ENCODE measurements at places on chromosomes 16 and 17.
A peak's percentile ranks its signal among the peaks of the same experiment; 100 is the strongest.

DNA sequence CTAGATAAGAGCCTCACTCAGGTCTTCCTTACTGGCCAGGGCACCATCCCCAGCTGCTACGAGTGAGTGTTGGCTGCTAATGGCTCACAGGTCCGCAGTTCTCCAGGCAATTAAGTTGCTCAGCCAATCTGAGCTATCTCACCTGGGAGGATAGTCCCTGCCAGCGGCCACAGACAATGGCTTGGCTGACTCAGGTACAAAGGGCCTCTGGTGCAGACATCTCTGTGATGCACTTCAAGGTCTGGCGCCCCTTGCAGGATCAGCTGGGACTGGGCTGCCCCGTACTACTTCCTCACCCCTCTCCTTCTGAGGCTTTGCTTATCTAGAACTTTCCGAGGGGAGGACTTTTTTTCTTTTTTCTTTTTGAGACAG, 49.2 kb upstream of the EMP2 start:
- no peak for DNase-seq

DNA sequence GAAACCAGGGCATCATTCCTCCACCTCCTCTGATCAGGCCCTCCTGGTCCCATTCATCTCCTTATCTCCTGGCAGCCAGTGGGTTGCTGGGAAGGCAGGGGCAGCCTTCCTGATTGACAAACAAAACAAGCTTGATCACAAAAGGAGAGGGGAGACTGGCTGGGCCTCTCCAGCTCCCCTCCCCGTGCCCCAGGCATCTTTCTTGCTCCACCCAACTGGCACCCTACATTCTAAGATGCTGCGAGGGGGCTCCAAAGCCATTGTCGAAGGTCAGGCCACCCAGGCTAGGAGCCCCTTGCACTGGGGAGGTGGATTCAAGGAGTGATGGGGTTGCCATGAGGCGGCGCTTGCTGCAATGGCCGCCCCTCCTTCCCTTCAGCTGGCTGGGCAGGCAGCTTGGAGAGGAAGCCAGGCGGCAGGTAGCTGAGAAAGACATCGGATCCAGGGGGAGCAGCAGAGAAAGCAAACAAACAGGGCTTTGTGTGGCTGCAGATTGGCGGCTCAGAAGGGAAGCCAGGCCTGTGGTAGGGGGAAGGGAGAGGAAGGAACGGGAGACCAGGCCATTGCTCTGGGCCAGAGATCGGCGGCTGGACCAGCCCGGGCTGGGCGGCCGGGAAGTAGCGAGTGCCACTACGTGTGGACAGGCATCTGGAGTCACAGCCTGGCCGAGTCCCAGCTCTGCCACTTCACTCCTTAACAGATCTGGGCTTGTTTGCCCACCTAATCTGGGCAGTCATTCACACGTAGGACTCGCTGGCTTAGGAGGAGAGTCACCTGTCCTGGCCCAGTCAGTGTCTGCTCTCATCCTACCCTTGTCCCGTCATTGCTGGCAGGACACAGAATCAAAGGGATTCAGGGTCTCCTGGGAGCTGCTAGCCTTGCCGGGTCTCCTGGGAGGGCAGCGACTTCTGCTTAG, 12.3 kb downstream of the RAI1 start:
- DNase-seq: peak; percentile 31

DNA sequence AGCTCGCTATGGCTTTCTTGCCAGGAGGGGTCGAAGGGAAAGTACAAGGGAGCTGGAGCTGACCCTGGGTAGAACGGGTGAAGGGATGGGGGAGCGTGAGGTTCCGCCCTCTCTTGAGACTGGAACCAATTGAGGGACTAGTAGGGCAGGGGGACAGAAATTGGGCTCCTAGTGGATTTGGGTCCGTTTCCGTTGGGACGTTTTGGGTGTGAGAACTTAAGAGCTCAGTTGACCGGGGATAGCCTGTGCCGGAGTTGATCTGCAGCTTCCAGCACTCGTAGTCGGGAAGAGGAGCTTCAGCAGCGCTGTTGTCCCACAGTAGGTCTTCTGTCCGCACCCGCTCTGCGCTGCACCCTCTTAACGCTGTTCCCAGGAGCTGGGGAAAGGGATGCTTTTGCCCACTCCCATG, 481 bp downstream of the CNTROB start:
- no peak for DNase-seq

DNA sequence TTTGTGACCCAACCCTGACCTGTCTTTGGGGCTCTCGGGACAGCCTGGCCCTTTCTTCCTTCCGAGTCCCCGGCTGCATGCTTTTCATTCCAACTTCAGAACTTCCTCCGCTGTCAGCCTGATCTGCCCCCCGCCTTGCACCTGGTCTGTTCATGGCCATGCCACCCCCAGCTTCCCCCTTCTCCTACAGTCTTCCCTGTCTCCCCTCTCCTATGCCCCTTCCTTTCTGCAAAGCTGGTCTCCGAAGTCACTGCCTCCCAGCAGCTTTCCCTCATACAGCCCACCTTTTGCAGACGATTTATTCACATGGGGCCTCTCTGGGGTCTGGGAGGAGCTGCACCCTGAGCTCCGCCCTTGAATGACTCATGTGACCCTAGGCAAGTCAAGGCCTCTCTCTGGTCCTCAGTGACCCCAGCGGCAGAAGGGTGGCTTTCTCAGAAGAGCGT, 47.1 kb upstream of the SDK2 start:
- no peak for DNase-seq

DNA sequence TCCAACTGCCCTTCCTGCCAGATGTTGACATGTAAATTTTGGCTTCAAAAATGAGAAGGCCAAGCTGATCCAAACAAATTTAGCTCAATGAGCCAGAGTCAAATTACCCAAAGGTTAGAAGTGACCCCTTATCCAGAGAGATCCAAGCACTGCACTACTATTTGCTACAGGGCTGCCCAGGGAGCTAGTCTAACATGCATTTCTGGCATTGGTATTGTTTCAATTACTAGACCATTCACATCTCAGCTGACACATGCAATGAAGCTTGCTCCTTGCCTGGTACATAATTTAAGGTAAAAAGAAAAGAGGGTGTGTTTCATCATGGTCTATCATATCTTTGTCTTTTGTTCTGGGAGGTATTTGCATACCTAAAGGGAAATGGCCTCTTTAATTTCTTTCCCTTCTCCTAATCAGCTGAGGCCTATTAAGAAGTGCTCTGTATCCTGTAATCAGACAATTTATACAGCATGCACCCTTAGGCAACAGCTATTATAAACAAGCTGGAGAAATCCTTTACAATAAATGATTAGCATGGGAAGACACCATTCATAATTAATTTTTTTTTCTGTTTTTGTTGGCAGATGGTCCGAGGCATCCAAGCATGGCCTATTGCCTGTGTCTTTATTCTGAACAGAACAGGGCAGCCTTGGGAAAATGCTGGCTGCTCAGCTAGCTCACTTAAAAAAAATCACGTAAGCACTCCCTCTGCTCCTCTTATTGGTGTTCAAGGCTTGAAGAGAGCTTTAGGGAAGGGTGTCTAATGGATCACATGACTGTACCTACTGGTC, 161.5 kb upstream of the SALL1 start:
- DNase-seq: no peak

- DNase-seq: no peak
Observed at GRCh38 chr16:85372627-85373372, 240.3 kb upstream of the GSE1 start.

DNA sequence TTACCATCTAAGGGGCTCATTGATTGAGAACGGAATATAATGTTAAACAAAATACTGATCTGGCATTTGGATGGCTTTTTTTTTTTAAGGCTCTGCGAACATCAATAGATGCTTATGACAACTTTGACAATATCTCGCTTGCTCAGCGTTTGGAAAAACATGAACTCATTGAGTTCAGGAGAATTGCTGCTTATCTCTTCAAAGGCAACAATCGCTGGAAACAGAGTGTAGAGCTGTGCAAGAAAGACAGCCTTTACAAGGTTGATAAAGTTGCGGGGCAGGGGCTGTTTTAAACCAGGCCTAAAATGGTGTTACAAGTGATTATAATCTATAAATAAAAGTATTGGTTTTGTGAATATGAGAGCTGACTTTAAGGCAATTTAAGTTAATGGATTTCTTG, 22.3 kb downstream of the PTRH2 start:
- DNase-seq: no peak

GRCh38 chr17:78356101-78356713, 3.7 kb downstream of the SOCS3 start:
- DNase-seq: peak; percentile 89

DNA sequence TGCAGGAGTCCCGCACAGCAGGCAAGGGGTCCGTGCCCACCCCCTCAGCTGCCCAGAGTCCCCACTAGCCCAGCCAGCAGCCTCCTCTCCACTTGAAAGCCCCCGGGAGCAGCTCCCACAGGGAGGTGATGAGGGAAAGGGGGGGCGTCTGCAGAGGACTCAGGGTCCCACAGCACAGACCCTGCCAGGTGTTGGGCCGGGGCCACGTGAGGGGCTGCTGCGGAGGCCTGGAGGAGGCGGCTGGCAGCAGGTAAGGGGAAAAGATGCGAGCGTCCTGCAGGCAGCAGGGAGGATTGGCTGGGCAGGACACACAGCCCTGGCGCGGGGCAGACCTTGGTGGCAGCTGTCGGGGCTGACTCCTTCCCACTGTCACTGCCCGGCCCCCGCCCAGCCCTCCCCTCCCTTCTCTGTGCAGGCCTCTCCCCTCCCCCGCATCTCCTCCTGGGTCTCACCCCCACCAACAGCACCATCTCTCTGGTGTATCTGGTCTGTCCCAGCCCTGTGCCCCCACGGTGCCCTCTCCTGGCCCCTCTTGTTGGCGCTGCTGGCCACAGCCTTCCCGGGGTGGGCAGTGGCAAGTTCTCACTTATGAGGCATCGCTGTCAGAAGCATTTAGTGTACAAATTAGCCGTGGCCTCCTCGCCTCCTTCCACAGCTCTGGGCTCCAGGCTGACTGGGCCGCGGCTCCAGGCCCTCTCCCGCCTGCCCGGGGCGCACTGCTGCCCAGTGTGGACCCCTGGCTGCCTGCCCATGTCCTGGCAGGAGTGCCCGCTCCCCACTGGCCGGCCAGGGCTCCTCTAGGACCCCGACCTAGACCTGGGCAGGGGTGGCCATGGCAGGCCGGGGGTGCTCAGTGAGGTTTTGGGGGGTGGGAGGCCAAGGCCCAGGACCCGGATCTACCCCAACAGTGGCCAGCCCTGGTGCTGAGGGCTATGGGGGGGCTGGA, 4.4 kb upstream of the PRR35 start:
- DNase-seq: no peak

DNA sequence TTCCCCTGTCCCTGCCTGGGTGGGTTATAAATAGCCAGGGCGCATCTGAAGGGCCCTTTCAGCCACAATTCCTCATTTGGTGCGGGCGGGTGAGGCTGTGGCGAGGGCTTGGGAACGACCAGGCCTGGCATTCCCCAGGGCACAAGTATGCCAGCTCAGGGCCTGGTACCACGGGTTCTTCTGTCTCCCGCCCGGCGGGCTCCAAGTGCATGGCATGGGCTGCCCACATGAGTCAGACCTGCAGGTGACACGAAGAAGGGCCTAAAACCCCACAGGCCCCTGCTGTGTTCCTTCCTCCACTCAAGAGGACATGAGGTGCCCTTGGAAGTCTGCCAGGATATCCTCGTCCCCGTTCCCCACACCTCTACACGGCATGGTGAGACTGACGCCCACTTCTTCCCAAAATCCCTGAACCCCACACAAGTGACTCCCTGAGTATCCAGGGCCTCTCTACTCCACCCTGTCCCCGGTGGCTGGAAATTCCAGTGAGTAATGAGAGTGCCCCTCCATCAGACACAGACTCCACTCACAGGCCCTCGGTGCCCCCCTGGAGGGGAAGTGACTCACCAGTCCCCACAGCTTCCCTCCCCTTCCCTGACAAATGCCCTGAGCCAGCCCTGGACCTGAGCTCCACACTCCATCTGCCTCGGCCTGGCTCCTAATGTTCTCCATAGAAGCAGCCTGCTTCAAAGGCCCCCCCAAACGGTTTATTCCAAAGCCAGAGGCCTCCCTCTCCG, 68.8 kb downstream of the ABR start:
- no peak for DNase-seq

DNA sequence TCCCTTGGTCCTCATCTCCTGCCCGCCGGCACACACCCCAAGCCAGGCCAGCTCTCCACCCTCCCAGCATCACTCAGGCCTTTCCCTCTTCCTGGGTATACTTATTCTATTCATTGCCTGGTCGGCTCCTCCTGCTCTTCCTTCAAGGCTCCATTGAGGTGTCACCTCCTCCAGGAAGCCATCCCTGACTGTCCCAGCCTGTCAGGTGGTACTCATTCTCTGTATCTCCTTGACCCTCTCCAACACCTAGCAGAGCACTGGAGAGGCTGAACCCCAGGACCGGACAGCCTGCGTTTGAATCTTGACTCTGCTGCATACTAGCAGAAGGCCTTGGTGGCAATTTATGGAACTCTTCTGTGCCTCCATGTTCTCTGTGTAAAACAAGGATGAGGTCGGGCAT, 428 bp upstream of the TNFRSF13B start:
- DNase-seq: no peak

- DNase-seq: no peak
Observed at GRCh38 chr17:4666296-4666695, 24.8 kb upstream of the ALOX15 start.

GRCh38 chr16:72878301-72879269, 169.3 kb downstream of the ZFHX3 start:
- DNase-seq: no peak

DNA sequence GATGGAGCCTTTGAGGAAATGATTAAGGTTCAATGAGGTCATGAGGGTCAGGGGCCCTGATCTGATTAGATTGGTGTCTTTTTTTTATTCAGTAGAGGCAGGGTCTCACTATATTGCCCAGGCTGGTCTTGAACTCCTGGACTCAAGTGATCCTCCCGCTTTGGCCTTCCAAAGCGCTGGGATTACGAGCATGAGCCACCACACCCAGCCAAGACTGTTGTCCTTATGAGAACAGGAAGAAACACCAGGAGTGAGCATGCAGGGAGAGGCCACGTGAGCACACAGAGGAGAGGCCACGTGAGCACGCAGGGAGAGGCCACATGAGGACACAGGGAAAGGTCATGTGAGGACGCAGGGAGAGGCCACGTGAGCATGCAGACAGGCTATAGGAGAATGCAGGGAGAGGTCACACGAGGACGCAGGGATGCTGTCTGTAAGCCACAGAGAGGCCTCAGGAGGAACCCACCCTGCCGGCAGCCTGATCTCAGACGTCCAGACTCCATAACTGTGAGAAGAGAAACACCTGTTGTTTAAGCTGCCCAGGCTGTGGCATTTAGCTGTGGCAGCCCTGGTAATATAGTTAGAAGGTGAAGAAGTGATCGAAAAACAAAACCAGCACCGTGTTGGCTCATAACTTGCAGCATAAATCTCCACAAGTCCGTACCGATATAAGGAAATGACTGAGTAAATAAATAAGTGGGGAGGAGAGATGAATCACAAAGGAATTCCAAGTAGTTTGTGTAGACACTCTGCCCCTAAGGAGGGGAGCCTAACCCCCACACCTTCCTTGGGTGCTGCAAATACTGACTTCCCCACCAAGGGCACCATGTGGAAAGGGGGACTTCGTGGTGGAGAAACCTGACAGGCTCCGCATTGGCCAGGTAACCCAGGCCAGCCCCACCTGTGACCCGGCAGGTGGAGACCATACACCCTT, 14.6 kb upstream of the CSNK1D start:
- no peak for DNase-seq

- DNase-seq: no peak
Observed at GRCh38 chr17:29240968-29241963, 5.4 kb upstream of the CRYBA1 start.
